ENCODE measurements at places on chromosomes 11 and 22.

GRCh38 chr11:58832056-58832645 lies 12.4 kb downstream of the GLYATL2 start:
- no peak for DNase-seq

- DNase-seq: peak; percentile 85
Measured at GRCh38 chr22:25334162-25334490, 114.7 kb downstream of the CRYBB2 start.

DNA sequence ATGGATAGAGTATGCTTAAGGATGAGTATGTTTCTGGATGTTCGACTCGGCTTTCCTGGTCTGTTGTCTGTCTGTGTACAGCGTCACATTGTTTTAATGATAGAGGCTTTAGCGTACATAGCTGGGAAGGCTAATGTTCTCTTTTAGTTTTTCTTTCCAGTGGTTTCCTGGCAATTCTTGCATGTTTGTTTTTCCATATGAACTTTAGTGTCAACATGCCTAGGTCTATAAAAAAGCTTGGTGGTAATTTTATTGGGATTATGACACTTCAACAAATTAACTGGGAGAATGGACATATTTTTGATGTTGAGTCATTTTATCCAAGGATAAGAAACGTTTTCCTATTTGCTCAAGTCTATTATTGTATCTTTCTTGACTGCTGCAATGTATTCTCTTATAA lies 17.6 kb downstream of the F2 start:
- DNase-seq: no peak

GRCh38 chr11:1868636-1869291 lies 15.9 kb downstream of the LSP1 start:
- DNase-seq: no peak

- DNase-seq: no peak
Measured at GRCh38 chr11:47905358-47906059, 57.4 kb upstream of the NUP160 start.

GRCh38 chr11:47691979-47692378 lies 23.2 kb downstream of the AGBL2 start:
- DNase-seq: no peak
